ENCODE measurements at places on chromosomes 6 and 20.

DNA sequence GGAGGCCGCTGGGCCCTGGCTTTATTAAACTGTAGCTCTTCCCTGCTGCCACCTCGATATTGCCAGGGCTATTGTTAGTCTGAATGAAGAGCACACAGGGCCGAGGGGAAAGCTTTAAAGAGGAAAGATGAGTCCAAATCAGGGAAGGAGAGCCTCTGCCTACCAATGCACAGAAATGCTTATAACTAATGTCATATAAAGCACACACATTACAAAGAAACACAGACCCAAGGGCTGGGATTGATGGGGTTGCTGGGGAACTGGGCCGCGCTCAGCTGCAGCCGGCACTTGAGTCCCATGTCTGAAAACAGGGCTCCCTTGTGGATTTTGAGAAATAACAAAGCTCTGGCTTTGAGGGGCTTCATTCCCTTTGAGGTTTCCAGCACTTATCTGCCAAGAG, 232.6 kb downstream of the CD83 start:
- no peak for DNase-seq

DNA sequence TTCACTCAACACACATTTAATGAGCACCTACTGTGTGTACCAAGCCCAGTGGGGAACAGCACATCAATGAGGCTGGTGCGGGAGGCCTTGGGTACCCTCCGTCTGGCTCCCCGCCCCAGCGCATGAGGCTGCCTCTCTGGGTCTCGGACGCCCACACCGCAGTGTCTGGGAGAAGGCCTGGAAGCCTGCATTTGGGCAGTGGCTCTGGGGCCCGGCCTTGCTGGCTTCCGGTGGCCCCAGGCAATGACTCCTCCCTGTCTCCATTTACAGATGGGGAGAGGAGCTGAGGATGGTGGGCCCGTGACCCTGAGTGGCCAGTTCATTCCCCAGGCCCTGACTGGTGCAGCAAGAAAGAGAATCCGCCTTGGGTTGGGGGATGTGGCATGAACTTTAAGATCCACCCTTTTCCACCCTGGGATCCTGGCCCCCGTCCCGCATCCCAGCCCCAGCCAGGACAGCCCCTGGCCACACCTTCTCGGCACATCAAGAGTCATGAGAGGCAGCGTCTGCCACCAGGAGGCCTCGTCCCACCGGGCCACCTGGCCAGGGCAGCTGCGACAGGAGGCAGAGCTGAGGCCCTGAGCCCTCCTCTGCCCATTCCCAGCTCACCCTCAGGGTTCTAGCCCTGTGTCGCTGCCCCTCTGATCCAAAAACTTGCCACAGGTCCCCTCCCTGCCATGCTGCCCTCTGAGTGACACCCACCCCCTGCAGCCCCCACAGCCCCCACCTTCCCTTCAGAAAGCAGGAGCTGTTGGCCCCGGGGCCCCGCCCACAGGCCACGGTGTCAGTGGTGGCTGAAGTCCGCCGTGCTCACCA, 17.5 kb upstream of the MRGBP start:
- no peak for DNase-seq

DNA sequence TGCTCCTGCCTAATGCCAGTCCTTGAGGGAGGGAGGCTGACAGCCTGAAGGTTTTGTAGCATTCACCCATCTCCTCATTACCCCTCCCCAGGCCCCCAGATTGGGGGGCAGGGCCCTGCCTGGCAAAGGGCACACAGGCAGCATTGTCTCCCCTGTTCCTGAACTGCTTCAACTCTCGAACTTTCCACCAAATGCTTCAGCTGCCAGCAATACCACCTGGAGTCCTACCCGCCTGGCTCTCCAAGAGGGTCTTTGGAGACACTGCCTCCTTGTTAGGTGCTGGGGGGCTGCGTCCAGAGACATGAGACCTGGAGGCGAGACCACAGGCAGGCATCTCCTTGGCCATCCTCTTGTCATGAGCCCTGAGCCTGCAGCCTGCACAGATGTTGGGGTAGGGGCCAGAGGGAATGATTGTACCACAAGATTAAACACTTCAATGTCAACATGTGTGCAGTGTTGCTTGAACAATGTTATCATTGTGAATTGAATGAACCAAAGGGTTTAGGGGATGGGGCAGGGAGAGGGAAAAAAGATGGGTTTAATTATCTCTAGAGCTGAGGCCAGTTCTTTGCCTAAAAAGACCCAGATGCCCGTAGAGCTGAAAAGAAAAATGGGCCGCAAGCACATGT, 25.0 kb downstream of the BMP7 start:
- DNase-seq = no peak

DNA sequence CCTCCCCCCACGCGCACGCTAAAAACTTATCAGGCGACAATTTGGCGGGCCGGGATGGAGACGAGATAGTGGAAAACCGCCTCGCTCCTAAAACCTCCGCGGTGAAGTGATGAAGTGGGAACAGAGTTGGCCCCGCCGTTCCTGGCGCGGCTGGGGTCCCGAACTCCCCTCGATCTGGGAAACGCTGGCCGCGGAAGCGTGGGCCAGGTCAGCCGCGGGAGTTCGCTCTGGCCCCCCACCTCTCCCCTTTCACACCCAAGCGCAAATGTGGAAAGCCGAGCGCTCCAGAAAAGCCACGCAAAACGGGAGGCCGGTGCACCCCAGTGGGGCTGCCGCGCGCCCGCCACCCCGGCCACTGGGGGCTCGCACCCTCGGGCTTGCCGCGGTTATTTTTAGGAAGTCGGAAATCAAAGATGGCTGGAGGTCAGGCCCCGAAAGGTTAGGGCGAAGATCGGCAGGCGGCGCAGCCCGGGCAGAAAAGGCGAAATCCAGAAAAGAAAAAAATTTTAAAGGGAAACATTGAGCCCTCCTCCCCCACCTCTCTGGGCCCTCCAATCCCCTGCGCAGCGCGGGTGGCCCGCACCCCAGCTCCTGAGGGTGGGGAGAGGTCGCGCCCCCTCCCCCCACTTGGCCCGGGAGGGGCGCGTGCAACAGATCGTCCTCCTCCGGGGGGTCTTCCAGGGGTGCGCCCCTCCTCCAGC, 1.0 kb downstream of the SALL4 start:
- DNase-seq = no peak

- DNase-seq = no peak
These were observed 121.1 kb downstream of the GMDS start for GRCh38 chr6:2124260-2124709.

GRCh38 chr6:119065382-119065781, 13.1 kb downstream of the FAM184A start:
- DNase-seq = no peak

DNA sequence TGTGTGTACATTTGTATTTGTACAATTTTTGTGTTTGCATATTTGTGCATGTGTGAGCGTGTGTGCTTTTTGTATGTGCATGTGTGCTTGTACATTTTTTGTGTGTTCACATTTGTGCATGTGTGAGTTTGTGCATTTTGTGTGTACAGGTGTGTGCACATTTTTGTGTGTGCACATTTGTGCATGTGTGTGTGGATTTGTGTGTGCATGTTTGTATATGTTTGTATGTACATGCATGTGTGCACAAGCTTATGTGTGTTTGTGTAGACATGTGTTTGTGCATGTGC, 28.9 kb downstream of the PRR18 start:
- no peak for DNase-seq

DNA sequence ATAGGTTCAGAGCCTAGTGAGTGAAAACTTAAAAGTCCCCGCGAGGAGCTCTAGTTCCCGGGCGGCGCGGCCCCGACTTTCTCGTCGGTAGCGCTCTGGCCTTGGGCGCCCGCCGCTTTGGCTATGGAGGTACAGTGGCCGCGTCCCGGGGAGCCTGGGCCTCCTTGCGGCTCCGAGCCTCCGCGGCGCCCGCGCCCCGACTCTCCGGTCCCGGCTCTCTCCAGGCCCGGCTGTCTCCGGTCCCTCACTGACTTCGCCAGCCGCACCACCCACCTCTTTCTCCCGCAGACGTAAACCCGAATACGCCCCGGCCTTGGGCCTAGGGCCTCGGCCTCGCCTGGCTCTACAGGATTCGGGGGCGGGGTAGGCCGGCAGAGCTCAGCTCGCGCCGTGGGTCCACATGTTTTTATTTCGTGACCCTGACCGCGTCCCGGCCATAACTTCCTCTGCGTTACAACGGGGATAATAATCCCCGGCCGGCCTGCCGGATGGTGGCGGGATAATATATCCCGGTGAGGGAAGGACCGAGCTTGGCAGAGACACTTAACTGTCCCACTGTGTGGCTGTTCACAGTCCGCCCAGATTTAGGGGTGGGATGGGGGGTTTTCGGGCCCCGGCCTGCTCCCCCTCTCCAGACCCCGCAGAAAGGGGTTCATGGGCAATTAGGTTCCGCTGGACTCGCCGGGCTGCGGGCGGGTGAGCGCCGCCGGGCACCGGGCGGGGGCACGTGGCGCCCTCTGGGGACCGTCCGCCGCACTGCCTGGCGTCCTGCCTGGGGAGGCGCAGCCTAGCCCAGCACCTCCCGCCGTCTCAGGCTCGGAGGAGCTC, 10.0 kb upstream of the TBX18 start:
- no peak for DNase-seq

DNA sequence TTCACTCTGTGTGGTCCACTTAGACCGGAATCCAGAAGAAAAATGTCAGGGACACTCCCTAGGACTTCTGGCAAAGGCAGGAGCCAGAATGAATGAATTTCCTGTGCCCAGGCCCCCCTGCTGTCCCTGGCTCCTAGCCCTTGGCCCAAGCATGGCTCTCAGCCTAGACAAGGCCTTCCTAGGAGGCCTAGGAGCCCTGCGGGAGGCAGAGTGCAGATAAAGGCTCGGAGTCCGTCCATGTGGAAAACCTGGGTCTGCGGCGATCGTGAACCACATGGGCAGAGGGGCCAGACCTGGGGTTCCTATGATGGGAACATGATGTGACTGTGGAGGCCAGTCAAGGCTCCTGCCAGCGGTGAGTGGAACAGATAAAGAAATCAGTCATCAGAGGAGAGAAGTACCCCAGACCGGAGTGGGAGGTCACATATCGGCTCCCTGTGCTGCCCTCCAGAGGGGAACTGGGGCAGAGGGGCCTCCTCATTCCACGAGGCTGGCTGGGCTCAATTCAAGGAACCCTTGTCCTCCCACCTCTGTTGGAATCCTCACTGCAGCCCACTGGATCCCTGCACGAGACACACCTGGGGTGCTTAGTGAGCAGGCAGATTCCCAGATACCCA, 5.9 kb upstream of the VSTM2L start:
- DNase-seq = no peak

DNA sequence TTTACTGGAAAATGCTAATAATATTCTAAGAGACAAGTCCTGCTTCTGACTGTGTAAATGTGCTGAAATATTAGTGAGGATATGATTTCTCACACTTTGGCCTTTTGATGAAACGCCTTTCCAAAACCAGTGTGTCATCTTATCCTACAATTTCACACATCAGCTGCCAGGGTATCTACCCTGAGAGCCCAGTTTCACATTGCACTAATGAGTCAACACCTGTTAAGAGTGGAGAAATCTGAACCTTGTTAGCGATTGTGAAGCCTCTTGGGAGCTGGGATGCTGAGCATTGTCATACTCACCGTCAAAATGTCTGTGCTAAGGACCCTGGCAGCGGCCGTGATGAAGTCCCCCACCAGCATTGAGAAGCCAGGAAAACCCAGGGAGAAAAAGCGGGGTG, 166.0 kb downstream of the RALGAPA2 start:
- DNase-seq = no peak

DNA sequence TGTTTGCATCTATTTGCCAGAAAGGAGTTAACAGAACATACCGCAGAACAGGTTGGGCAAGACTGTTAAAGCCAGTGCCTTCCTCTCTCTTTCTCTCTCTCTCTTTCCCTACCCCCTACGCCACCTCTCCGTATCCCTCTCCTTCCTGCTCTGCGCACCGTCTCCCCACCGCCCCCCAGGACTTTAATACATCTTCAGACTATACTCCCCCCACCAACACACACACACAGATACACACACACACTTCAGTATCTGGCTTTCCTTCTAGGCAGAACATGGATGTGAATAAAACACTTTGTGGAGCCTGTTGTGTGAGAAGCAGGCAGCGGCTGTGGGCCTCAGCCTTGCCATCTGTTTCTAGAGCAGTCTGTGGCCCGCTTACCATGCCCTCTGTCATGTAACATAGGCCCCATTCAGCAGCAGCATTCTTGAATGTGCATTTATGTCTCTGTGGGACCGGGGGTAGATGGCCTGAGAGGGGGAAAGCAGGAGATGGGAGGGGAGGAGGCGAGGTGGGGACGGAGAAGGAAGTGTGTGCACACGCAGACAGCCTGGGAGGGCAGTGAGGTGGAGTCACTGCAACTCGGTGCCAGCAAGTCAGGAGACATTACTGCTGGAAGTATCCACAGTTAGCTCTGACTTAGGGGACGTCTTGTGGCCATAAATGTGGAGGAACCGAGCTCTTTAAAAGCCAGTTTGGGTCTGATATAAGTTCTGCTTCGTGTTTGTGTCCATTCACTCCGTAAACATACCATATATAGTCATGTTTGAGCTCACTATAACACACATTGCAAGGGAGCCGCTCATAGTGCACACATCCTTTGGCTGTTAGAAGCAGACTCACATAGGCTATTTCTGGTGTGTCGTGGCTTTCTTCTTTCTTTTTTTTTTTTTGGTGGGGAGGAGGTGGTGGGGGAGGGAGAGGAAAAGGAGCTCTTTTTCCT, 38.4 kb downstream of the RREB1 start:
- DNase-seq = no peak
